ENCODE measurements at places on chromosomes 7 and 10.

DNA sequence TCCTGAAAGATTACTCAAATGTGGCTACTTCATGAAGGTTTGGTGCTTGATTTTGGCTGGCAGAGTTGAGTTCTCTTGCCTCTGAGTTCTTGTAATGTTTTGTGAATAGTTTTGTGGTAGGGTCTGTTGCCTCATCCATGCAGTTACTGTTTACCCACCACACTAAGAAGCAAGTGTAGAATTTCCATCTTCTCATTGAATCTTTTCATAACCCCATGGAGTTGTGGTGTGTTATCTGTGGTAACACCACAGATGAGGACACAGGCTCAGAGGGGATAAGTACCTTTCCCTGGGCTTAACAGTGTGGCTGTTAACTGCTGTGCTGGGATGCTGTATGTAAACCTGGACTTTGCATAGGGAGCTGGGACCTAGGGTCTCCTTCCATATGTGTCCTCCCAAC lies 186.3 kb downstream of the CAMK1D start:
- no peak for DNase-seq

DNA sequence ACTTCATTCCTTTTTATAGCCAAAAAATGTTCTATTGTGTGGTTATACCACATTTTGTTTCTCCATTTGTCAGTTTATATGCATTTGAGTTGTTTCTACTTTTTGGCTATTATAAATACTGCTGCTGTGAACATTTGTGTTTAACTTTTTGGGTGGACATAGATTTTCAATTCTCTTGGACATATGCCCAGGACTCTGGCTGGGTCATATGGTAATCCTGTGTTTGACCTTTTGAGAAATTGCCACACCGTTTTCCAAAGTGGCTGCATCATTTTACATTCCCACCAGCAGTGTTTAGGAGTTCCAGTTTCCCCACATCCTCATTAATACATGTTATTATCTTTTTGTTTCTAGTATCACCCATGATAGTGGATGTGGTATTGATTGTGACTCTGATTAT lies 39.4 kb downstream of the CSGALNACT2 start:
- DNase-seq: no peak

- no peak for DNase-seq
These were observed 196.7 kb upstream of the TBX20 start for GRCh38 chr7:35450456-35451214.

DNA sequence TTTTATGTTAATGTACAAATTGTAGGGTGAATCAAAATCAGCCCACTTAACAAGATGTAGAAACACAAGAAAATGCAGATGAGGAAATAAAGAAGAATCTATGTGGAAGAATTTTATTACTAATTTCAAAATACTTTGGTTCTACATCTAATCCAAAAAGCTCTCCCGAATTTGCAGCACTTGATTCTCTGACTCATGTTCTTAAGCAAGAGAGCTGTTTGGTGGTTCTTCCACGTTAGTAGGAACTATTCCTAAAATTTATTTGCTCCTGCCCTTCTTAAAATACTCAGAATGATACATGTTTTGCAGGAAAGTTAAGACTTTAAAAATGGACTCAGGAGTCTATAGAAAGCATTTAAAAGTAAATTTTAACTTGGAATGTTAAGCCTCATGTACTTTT lies 91.8 kb downstream of the ZMYND11 start:
- DNase-seq: no peak

DNA sequence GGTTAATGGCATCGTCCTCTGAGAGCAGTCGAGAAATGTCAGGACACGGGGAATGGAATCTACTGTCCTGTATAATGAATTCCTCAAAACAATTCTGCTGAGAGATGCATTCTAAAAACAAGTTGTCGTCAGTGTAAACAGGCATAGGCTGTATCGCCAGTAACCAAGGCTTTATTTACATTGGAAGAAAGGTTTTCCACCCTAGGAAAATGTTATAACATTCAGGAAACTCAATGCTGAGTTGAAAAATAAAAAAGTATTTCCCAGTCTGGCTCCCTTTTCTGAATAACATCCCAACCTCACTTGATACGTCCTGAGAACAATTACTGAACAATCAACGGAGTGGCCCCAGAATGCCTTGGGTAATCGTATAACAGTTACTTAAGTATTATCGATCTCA lies 79.6 kb upstream of the UCN3 start:
- DNase-seq: peak; percentile 27

DNA sequence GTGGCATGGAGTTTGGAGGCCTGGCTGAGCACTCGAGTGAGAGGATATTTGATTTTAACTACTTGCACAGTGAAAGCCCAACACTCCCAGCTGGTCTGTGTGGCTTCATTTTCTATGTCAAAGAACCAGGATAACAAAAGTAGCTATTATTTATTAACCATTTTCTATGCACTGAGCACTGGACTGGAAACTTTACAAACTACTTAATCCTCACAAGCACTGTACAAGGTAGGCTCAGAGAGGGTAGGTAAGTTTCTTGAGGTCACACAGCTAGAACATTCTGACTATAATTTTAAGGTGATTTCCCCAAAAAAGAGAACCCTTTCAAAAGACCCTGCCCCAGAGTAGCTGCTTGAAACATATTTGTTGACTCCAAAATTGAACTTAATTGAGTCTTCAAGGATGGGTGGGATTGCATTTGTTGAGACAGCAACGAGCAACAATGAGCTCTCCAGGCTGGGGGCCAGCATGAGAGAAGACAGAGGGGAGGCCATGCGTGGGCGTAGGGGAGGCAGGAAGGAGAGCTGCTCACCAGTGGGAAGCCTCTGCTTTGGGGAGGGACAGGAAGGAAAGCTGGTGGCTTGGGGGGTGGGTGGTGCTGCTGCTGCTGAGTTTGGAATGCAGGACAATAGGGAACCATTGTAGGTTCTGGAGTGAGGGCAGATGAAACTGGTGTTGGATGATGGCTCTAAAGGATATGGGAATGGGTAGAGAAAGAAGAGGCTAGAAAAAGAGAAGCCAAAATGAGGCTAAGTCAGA lies 31.5 kb downstream of the FAM241B start:
- no peak for DNase-seq

- DNase-seq: peak; percentile 60
These were observed 330.0 kb downstream of the BBS9 start for GRCh38 chr7:33459340-33459751.

- DNase-seq: peak; percentile 58
These were observed 14.0 kb downstream of the CYP3A7 start for GRCh38 chr7:99720800-99721595.

- DNase-seq: no peak
These were observed 260.2 kb downstream of the STK31 start for GRCh38 chr7:23970193-23970592.

- DNase-seq: no peak
These were observed 224.9 kb upstream of the TMEM229A start for GRCh38 chr7:124257638-124258308.

GRCh38 chr10:76287856-76288255 lies 856.4 kb downstream of the LRMDA start:
- no peak for DNase-seq

DNA sequence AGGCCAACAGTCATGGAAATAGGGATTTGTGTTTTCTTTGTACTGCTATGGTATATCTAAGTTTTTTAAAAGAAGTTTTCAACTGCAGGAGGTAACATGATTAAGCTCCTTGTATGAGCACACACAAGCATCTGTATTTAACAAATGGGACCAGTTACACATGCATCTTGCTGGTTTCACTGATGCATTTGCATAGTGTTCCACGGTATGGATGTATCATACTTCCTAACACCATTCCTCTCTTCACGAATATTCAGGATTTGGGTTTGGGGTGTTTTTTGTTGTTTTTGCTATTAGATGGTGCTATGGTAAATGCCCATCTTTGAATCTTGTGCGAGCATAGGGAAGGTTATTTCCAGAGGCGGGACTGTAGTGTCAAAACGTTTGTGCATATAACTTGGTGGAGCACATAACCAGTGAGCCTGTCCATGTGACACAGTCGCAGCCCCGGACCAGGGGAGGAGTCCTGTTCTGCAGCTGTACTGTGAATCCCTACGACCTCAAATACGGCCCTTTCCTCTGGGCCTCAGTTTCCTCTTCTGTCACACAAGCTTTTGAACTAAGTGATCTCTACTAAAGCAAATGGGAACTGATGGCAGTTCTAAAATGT lies 1.9 kb downstream of the H2BK1 start:
- DNase-seq: no peak

- no peak for DNase-seq
These were observed 74.5 kb upstream of the LEP start for GRCh38 chr7:128166603-128167041.

DNA sequence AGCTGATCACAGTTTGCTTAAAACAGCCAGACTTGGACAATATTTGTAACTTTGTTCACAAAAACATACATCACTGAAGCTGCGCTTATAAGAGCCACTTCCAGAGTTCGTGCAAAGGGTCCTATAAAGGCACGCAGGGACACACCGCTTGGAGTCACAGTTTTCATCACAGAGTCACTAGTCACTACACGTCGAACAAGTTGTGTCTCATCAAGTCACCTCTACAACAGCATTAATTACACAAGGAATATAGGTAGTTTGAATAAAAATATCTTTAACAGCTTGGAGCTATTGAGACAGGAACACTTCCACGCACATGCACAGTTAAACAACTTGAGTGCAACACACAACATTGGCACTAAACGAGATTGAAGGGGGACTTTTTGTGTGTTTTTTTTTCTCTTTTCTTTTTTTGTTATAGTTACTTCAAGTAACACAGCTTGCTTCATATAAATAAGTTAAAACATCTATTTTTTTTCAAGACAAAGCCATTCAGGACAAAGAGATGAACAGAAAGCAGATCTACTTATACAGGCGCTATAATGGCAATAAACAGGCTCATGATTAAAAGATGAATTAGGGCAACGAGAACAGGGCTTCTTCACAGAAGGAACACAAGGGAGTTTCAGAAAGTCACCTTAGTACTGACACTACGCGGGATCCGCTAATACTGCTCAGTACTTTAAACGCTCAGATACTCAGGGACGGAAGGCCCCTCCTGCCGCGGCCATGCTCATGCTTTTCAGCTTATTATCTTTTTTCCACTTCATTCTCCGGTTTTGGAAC lies 2.2 kb downstream of the HOXA5 start:
- DNase-seq: no peak

- DNase-seq: peak; percentile 15
These were observed 84.0 kb downstream of the ANLN start for GRCh38 chr7:36473454-36474282.

GRCh38 chr7:7972922-7973594 lies 4.5 kb downstream of the GLCCI1 start:
- DNase-seq: no peak

DNA sequence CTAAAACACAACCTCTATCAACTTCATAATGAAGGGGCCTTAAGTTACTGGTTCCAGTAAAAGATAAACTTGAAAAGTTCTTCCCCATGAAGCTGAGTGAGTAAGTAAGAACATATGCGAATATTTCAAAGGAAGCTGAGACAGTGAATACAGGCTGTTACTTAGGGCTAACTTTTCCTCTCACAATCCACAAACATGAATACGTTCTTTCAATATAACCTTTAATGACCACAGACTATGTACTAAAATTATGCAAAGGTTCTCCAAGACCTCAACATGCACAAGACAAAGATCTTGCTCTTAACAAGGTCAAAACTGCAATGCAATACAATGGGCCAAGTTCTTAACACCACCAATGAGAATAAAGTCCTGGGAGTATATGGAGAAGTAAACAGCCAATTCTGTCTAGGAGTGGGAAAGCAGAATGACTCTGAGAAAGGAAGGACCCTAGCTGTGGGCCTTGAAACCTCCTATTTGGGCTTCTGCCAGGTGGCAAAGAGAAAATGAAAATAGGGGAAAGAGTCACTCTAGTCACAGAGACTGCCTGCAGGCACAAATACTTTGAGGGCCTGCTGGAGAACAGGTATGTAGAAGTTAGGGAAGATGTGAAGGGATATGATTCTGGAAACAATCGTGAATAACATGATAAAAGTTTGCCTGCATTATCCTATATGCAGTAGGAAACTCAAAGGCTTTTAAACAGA lies 43.7 kb downstream of the OSBPL3 start:
- no peak for DNase-seq

DNA sequence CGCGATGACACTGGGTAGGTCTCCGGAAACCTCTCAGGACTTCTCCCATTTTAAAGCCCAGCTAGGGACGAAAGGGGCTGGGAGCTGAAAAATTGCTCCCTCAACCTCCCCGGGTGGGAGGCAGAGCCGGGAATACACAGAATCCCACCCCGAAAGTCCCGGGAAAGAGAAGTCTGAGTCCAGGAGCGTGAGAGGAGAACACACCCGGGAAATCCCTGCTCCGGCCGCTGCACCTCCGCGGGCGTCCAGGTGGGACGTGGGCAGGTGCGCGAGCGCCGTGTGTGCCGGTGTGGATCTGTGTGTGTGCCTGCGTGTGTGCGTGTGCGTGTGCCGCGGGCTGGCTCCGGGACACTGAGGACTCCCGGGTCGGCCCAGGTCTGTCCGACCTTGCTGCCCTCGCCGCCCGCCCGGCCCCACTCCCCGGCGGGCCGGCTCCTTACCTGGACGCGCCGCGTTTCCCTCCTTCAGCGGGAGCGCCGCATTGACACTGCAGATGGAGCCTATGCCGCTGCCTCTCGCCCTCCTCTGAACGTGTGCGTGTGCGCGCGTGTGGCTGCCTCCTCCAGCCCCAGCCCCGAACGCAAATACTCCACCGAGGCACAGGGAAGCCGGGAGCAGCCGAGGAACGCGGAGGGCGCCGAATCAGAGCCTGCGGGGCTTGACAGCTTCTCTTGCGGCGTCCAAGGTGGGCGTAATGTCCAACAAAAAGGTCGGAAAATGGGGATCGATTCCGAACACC lies at the start of gene PLXNA4:
Gene PLXNA4 (minus strand): TSS at position 489 of the 739 bp plus-strand sequence. CDS start 67,777 bp downstream, outside the sequence.
- DNase-seq: peak; percentile 17

- no peak for DNase-seq
These were observed 852 bp upstream of the PRKAR1B start for GRCh38 chr7:727806-728460.

DNA sequence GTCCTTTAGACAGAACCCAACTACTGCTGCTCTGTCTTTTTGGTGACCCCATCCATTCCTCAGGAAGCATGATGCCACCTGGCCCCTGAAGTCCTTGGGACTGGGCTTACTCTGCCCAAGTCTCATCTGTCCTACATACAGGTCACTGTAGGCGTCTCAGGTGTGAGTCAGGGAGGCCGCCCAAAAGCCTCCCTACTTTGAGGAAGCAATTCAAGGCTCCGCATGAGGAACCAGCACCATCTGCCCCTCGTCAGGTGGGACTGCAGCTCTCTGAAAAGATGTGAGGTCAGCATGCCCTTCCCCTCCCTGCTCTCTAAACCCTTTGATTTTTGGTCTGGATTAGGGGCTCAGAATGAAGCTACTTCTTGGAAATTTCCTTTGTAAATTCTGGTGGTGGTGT lies 354.8 kb downstream of the CXCL12 start:
- no peak for DNase-seq

- no peak for DNase-seq
These were observed 24.0 kb upstream of the HSPA12A start for GRCh38 chr10:116766241-116766827.

- no peak for DNase-seq
These were observed 53.2 kb downstream of the FAM53B start for GRCh38 chr10:124691002-124691401.

All from muscle of leg (tissue), 16 donors.